ENCODE measurements at places on chromosomes 1 and 21.

GRCh38 chr1:116096013-116096618 is 15.1 kb upstream of the MAB21L3 start:
- DNase-seq: no peak

GRCh38 chr1:224767676-224768075 is 151.6 kb downstream of the CNIH3 start:
- DNase-seq: no peak

DNA sequence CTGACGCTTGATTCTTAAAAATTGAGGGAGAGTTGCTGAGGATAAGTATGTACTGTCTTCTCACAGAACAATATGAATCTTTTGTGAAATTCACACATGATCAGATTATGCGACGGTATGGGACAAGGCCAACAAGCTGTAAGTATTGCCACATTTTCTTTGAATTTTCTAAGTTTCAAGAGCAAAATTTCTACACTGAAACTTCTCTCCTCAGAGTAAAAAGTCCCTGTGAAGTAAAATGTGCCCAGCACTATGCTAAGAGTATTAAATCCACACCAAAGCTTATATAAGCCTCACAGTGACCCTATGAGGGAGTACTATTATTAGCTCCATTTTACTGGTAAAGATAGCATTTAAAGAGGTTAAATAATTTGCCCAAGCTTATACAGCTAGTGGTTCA is 12.2 kb downstream of the AKIRIN1 start:
- no peak for DNase-seq

DNA sequence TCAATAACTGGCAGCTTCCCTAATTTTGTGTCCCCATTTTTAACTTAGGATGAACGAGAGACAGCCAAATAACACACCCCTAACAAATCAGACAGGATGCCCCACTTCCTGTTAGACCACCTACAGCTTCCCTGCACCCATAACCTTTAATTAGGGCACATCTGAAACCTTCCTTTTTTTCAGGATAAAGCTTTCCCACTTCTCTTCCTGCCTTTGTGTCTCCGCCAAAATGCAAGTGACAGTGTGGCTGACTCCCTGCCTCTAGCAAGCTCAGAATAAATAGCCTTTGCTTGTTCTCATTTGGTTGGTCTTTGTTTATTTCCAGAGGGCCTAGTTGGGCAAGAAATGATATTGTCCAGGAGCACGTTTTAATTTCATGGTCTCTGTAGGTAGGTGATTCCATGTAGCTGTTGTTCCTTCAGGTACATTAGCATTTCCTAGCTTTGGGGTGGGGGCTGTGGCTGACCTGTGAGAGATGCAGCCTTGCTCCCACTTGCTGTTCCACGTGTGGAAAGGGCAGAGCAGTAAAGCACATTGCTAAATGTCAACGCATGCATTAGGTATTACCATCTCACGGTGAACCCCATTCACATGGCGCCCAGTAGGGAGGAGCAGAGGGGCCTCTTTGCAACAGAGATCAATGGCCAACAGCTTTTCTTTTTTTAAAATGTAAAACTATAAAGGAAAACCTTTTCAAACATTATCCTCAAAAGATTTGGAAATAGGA is 154.9 kb downstream of the ST6GALNAC3 start:
- no peak for DNase-seq

- DNase-seq: no peak
Observed at GRCh38 chr1:165641231-165641987, 10.4 kb downstream of the MGST3 start.

GRCh38 chr1:6223617-6224016 is 12.1 kb downstream of the ICMT start:
- no peak for DNase-seq

GRCh38 chr1:161159087-161159912 is at the start of gene USP21:
Gene USP21, plus strand, starts transcription at chr1:161159500. Its CDS starts 1,141 bp downstream, at chr1:161160641.
- peak; percentile 81 for DNase-seq

- DNase-seq: no peak
Observed at GRCh38 chr1:20705203-20705755, 12.5 kb downstream of the KIF17 start.

GRCh38 chr21:42784276-42784675 is 95.1 kb downstream of the WDR4 start:
- no peak for DNase-seq

GRCh38 chr1:230122366-230123279 is 55.6 kb downstream of the GALNT2 start:
- DNase-seq: no peak

DNA sequence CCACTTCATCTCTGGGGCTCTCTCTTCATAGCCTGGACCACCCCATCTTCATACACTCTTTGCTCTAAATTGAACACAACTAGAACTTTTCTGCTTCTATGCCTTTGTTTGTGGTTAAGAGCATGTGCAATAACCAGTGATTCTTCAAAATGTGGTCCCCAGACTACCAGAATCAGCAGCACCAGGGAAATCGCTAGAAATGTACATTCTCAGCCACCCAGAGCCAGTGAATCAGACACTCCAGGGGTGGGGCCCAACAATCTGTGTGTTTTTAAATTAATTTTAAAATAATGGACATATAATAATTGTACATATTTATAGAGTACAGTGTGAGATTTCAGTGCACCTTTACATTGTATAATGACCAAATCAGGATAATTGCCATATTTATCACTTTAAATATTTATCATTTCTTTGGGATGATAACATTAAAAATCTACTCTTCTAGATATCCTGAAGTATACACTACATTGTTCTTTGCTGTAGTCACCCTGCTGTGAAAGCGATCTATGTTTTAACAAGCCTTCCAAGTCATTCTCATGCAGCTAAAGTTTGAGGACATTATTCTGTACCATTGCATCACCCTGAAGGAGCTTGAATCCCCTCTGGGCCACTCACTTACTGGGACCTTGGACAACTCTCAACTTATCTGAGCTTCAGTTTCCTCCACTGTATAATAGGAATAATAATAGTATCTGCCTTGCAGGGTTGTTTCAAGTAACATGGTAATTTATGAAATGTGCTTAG is 10.8 kb downstream of the GRHL3 start:
- no peak for DNase-seq

DNA sequence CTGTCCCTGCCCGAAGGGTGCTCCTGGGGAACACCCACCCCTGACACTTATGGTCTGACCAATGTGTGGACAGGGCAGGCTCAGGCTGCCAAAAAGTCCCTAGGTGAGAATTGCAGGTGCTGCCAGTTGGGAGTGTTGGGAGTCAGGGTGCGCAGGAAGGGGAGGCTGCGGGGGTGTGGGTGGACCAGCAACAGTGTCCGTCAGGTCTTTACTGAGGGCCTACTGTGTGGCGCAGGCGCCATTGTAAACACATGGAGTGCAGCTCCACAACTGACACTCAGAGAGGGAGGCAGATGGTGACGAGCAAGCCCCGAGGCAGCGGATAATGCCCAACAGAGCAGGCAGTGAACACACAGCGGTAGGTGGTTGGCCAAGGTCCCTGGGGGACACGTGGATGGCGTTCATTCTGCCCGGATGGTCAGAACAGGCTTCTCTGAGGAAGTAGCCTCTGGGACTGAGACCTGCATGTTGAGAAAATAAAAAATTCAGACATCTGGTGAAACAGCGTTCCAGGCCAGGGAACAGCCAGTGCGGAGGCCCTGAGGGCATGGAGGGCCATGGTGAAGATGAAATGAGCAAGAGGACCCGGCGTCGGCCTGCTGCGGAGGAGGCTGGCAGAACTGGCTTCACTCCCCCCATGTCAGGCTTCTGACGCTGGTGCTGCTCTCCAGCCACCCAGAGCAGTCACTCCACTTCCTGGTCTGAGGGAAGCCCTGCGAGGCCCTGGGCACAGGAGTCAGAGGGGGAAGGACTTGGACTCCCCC is 136.2 kb upstream of the ZBTB40 start:
- DNase-seq: no peak

- no peak for DNase-seq
Observed at GRCh38 chr1:76240316-76240715, 165.8 kb downstream of the ST6GALNAC3 start.

DNA sequence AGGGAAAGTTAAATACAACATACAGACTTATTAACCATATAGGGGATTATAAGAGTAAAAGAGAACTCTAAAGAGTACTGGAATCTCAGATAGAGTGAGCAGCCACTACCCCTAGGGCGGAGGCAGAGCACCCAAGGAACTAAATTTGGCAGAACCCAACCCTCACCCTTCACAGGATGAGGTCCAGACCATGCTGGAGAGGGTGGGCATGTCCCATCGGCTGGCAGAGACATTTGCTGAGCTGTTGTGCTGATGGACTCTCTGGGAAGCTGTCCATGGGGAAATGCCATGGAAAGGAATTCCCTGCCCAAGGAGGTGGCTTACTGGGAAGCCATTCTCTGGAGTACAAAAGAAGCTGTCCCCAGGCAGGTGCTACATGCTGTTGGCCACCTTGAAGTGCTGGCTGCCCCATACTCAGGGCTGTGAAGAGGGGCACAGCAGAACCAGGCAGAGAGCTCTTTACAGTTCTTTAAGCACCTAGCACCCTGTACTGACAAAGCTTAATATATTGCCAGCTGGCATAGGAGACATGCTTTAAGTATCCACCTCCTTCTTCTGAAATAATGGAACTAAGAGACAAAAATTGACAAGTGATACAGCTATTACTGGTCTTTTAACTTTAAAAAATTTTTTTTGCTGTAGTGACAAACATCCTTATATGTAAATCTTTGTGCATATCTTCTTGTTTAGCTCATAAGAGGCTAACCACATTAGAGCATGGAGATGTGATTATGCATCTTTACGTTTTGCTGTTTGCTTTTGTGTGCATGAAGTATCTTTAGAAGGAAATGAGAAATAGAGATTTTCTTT is 29.6 kb downstream of the TSNAX start:
- DNase-seq: no peak

DNA sequence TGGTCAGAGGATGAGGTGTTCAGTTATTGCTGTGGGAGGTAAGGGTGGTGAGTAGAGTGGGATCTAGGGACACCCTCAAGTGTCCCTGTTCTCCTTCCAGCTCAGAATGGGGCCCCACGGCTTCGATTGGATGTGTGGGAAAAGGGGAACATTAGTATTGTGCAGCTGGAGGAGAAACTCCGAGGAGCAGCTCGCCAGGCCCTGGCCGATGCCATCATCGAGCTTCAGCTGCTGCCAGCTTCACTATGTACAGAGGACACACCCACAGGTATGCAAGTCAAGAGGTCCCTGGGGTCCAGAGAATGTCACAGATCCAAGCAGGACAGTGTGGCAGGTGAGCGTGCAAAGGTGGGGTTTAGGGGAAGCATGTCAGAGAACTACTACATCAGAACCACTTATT is 13.9 kb downstream of the HYI start:
- no peak for DNase-seq

- DNase-seq: no peak
Observed at GRCh38 chr1:32286763-32287162, 5.1 kb upstream of the HDAC1 start.

DNA sequence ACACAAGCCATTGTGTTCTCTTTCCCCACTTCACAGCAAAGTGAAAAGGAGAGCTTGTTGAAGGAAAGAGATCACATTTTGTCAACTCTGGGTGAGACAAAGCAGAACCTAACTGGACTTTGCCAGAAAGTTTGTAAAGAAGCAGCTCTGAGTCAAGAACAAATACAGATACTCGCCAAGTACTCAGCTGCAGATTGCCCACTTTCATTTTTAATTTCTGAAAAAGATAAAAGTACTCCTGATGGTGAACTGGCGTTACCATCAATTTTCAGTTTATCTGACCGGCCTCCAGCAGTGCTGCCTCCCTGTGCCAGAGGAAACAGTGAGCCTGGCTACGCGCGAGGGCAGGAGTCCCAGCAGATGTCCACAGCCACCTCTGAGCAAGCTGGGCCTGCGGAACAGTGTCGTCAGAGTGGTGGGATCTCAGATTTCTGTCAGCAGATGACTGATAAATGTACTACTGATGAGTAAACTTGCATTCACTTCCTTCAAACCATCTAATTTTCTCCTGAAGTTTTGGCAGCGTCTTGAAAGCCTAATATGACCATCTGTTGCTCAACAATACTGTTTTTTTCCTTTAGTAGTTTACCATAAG is 43.7 kb downstream of the BACH1 start:
- peak; percentile 42 for DNase-seq

- no peak for DNase-seq
Observed at GRCh38 chr1:64049900-64050540, 153.4 kb upstream of the UBE2U start.

DNA sequence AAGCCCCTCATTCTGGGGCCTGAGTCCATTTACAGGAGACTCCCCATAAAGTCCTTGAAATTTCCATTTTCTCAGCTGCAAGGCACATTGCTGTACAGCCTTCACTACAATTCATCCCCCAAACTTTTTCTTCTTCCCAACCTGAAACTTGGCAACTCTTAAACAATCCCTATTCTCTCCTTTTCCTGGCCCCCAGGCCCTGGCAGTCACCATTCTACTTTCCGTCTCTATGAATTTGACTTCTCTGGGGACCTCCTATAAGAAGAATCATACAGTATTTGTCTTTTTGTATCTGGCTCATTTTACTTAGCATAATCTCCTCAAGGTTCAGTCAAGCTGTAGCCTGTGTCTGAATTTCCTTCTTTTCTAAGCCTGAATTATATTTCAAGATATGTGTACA is 332.9 kb downstream of the PCP4 start:
- DNase-seq: no peak

- DNase-seq: no peak
Observed at GRCh38 chr1:181057079-181057478, 23.3 kb downstream of the MR1 start.

DNA sequence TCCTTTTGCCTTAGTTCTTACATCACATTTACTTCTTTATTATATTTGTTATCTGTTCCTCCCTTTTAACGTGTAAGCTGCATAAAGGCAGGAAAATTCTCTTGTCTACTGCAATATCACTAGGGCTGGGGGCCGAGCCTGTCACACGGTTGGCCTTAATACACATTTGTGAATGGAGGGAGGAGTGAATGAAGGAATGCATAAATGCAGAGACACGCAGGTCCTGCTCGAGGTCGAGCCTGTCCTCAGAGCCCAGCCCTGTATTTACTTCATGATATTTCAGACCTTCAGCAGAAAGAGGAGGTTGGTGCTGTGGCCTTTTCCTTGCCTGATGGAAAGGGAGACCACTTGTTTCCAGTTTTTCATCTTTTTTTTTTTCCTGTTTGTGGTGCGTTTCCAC is 671.3 kb downstream of the PTPRU start:
- DNase-seq: no peak

GRCh38 chr1:221829327-221830015 is 87.6 kb upstream of the DUSP10 start:
- DNase-seq: no peak

DNA sequence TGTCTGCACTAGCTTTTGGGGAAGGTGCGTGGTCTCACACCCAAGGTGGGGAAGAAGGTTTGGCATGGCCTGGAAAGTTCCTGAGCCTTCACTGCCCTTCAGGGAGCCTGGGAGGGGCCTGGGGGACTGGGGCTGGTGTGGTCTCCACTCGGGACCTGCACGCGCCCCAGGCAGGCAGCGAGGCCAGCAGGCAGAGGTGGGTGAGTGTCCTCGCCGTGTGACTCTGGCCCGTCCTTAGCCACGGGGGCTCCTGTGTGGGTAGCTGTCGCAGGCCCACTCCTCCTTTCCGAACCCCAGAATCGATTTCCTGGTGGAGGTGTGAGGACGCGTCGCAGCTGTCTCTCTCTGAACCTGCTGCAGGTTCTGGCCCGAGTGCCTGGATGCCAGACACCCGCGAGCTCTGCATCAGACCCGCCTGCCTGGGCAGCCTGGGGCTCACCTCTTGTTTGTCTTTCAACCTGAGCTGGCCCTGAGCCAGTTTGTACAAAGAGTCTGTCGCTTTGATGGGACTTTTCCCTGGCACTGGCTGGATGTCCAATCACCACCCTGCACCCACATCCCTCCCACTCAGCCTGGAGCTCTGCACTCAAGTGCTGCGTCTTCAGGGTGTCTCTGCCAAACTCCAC is 36.0 kb upstream of the SLC19A1 start:
- no peak for DNase-seq

GRCh38 chr1:46819335-46819734 is 20.5 kb downstream of the CYP4B1 start:
- no peak for DNase-seq

GRCh38 chr1:225987491-225988316 is 11.4 kb downstream of the SDE2 start:
- no peak for DNase-seq

Data from activated CD8-positive, alpha-beta memory T cell treated with anti-CD3 and anti-CD28 coated beads for 48 hours (primary cell).